NCI-H2171 treated with DMSO at 0.1 percent for 48 hours (cell line): ENCODE measurements at places on chromosomes 1 and 21.

- peak; percentile 34 for DNase-seq
Measured at GRCh38 chr1:153353226-153353947, 4.3 kb upstream of the S100A9 start.

- peak; percentile 10 for DNase-seq
Measured at GRCh38 chr1:198529414-198529813, 11.1 kb downstream of the ATP6V1G3 start.

DNA sequence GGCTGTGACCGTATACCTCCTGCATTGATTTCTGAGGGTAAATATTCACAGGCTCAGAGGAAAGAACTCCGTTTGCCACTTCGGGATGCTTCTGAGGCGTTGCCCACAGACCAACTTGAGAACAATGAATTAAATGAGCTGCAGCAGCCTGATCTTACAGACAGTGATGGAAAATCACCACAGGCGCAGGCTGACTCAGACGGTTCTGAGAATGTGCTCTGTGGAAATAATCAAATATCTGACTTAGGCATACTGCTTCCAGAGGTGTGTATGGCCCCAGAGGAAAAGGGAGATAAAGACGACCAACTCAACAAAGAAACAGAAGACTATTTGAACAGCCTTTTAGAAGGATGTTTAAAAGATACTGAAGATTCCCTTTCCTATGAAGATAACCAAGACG, 76.7 kb upstream of the SCCPDH start:
- no peak for DNase-seq

DNA sequence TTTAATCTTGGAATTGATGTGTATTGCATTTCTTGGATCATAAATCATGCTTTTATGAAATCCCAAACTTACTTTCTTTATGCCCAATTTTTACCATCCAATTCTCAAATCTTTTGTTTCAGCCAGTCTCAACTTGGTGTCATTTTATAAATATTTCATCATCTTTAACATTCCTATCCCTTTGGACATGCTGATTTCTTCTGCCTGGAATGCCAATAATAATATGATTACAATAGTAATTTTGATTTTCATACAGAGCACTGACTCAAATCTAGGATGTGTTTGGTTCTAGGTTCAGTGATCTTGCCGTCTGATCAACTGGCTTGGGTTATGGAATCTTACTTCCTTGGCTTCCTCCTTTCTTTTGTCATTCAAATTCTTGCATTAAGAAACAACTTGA, 12.8 kb downstream of the RRP15 start:
- no peak for DNase-seq

- DNase-seq = peak; percentile 61
Measured at GRCh38 chr1:25140073-25140797, 92.1 kb downstream of the SYF2 start.

DNA sequence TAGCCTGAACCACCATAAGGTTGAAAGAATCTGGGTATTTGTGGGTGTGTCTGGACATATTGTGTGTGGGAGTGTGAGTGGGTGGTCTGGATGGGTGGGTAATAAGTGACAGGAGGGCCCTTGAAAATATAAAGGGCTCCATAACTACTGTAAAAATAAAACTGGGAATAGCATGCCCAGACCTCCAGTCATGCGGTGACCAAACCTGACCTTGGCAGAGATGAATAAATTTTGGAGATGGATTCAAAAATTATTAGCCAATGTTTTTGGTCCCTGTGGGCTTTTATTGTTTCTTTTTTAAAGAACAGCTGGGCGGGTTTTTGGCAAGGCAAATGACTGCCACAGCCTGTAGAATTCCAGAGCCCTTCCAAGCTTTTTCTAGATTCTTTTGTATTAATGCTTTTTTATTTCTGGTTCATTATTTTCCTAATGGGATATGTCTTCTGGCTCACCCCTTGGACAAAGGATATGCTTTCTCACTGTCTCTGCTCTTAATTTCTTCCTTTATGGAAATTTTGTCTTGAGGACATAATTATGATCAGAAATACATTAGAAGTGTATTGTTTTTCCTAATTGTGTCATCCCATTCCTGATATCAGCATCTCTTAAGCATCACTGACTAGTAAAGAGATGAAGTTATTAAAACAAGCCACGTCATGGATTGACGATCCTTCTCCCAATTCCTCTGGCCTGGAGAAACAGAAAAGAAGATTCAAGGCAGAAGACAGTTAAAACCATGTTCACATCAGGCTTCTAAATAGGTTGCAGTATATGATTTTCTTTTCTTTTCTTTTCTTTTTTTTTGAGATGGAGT, 69.5 kb downstream of the NTMT2 start:
- no peak for DNase-seq

- DNase-seq = no peak
Measured at GRCh38 chr1:220298470-220299205, 26.4 kb upstream of the RAB3GAP2 start.

GRCh38 chr1:45752441-45753052, 2.1 kb upstream of the IPP start:
- DNase-seq = no peak

GRCh38 chr1:56452027-56453011, 127.0 kb downstream of the PLPP3 start:
- DNase-seq = no peak

- no peak for DNase-seq
Measured at GRCh38 chr21:43805275-43805800, 16.0 kb downstream of the RRP1 start.

- DNase-seq = no peak
Measured at GRCh38 chr1:234721476-234722269, 111.7 kb upstream of the IRF2BP2 start.

DNA sequence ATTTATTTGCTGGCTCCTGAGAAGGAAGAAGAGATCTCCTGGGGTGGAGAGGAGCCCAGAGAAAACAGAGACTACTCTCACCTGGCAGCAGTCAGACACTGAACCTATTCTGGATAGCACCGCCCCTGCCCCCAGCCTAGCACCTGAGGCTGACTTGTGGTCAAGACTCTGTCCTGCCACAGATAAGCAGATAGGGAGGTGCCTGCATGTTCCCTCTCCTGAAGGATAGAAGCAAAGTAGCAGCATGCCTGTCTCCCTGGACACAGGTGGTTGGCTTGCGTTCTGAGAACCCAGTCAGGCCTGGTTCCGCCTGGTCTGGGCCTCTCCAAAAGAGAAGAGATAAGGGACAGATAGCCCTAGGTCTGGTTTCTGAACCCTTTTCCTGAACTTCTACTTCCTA, 1.3 kb upstream of the EFNA3 start:
- DNase-seq = no peak

DNA sequence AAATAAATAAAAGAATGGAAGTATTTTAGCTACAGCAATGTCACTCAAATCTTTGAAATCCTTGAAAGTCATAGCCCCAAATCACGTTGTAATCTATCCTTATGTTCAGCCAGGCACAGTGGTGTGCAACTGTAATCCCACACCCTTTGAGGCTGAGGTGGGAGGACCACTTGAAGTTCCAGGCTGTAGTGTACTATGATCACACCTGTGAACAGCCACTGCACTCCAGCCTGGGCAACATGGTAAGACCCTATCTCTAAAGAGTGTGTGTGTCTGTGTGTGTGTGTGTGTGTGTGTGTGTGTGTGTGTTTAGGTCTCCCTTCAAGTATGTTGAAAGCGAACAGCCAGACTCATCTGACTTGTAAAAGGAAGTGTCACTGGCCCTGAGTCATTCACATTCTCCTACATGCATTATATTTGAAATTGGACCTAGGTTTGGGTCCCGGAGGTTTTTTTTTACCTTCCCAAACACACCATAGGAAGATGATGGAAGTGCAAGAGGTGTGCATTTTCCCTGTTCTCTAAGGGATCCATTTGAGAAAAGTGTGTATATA, 50.1 kb downstream of the ZNF281 start:
- DNase-seq = no peak

- DNase-seq = peak; percentile 61
Measured at GRCh38 chr1:176897350-176898236, 266.9 kb downstream of the ASTN1 start.

DNA sequence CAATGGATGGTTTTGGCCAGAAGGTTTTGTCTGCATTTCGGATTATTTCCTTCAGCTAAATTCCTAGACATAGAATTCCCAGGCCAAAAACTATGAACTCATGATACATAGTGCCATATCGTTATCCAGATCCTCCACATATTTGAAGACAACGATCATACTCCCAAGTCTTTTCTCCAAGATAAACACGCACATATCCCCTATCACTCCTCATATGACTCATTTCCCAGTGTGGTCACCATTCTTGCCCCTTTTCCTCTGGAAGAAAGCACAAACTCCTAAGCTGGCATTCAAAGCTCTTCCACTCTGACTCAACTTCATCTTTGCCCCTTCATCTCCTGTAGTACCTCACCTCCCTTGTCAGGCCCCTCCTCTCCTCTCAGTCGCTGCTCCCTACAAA, 277.6 kb downstream of the PLPP3 start:
- no peak for DNase-seq

DNA sequence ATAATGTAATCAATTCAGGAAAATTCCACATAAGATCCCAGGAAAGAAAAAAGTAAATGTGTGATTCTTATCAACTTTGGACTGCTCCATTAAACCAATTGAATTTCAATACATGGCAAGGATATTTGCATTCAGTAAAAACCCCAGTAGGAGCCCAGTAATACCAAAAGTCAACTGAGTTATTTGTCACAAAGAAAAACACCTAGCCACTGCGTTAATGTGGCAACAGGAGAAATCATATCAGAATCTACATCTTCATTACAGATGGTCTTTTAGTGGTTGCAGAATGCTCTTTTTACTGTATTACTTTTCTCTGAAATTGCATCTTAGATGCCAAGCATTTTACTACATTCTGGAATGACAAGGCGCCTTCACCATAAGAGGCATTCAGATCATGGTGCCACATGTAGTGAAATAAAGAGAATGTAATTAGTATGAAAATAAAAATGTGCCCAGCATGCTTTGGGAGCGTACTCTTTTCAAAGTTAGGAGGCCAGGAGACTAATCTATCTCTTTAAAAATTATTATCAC, 180.7 kb downstream of the PATJ start:
- DNase-seq = no peak

DNA sequence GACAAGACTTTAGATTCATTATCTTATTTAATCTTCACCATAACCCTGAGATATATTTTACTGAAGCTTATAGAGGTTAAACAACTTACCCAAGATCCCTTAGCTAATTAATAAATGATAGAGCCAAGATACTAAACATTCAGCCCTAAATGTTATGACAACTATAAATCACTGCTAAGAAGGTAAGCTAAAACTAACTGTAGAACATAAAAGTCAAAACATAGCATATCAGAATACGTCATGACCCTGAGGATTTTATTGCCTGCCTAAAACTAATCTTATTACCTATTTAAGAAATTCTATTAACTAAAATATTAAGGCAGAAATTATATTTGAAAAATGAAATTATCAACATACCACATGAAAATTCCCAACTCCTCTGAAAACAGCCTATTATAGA, 22.6 kb downstream of the EVI5 start:
- no peak for DNase-seq

- no peak for DNase-seq
Measured at GRCh38 chr21:14542638-14543037, 3.5 kb downstream of the SAMSN1 start.

DNA sequence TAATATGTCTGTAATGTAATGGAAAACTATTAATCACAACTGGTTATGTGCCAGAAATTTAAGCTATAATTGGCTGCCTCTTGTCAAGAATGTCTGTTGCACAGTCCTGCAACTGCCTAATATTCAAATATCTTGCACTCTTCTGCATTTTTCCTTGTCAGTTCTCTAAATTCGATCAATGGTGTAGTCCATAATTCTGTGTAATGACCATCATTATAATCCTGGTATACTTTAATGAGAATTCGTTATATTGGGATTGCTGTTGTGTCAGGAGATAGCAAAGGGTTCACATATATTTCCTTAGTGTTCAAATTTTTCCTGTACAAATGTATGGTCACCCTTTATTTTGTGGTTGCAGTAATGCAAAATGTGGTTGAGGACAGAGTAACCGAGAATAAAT, 4.8 kb downstream of the NTNG1 start:
- no peak for DNase-seq

DNA sequence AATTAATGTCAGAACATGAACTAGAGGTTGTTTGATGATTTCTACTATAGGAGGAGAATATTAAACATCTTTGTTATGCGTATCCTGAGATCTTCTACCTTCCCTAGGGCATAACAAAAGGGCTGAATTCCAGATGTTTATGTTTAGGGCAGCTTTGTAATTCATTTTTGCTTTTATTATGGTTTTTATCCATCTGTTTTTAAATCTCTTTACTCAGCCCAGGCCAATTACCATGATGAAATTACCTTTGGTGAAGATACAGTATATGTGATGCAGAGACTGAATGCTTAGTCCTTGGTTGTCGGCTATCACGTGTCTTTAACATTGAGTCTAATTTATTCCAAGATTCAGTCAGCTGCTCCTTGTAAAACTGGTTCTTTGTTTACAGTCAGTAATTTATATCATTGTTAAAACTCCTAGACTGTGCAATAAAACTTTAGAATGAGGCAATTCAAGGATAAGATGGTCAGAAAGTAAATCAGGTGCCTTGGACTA, 176.9 kb downstream of the CTH start:
- DNase-seq = no peak

GRCh38 chr1:171173069-171173468, 12.0 kb upstream of the FMO2 start:
- no peak for DNase-seq

GRCh38 chr1:18597160-18598042, 33.2 kb upstream of the PAX7 start:
- peak; percentile 35 for DNase-seq

- DNase-seq = no peak
Measured at GRCh38 chr21:33380483-33380998, 22.7 kb upstream of the IFNGR2 start.

GRCh38 chr1:154546264-154547063, 12.0 kb downstream of the UBE2Q1 start:
- DNase-seq = peak; percentile 45

GRCh38 chr21:37006486-37007291, at the start of gene RIPPLY3:
Gene RIPPLY3, plus strand, starts transcription at chr21:37006702. Its CDS starts 71 bp downstream, at chr21:37006773.
- DNase-seq = peak; percentile 14

GRCh38 chr1:104953555-104953954, 1203.9 kb downstream of the AMY1C start:
- no peak for DNase-seq

DNA sequence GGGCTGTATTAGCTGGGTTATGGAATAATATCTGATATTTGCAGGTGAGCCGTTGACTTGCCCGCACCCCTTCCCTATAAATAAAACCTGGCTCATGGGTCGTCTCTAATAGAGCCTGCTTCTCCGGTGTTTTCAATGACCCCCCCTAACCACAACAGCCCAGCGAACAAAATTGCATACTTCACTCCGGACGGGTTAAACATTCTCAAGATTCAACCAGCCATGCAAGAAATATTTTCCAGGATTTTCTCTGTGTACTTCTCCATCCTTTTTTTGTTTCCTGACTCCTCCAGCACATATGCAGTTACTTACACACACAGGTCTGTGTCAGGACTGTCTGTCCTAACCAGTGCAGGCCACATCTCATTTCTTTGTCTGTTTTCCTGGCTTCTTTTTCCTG, 267.7 kb downstream of the ZNF648 start:
- DNase-seq = no peak

- peak; percentile 96 for DNase-seq
Measured at GRCh38 chr1:219792337-219793021, 135.9 kb downstream of the SLC30A10 start.

- DNase-seq = no peak
Measured at GRCh38 chr1:157106813-157107189, 7.2 kb upstream of the ETV3L start.
